ENCODE measurements at places on chromosomes 2 and 18.
A peak's percentile ranks its signal among the peaks of the same experiment; 100 is the strongest.

DNA sequence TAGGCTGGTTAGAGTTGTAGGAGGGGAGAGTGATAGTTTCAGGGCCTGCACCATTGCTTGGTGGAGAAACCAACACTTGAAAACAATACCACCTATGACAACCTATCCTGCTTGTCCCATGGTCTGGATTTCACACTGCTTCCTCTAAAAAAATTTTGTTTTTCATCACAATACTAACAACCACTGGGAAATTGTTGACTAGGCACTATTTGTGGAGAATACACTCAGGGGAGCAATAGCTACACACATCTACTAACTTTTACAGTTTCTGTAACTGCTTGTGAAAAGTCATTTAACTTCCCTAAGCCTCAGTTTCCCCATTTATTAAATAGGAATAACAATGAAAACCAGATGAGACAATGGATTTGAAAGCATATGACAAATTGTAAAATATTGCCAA is 4.1 kb upstream of the CRYGB start:
- no peak for DNase-seq

- peak; percentile 4 for DNase-seq
These were observed 26.1 kb upstream of the LMAN1 start for GRCh38 chr18:59385191-59385590.

- no peak for DNase-seq
These were observed 110.7 kb upstream of the PPP1CB start for GRCh38 chr2:28640908-28641300.

GRCh38 chr2:129334696-129335410 is 644.6 kb upstream of the RAB6C start:
- no peak for DNase-seq

- no peak for DNase-seq
These were observed 1.9 kb upstream of the NAB1 start for GRCh38 chr2:190646780-190647522.

Measured in NCI-H2081 (cell line).